Psoas muscle (tissue), 8 donors: ENCODE measurements at places on chromosomes 5 and 9. TPM values are rescaled to one million over a fixed set of nuclear protein-coding genes. Genes with fewer than 3 reads are reported as not detected.

GRM6 gene
- total RNA-seq = not detected

DNA sequence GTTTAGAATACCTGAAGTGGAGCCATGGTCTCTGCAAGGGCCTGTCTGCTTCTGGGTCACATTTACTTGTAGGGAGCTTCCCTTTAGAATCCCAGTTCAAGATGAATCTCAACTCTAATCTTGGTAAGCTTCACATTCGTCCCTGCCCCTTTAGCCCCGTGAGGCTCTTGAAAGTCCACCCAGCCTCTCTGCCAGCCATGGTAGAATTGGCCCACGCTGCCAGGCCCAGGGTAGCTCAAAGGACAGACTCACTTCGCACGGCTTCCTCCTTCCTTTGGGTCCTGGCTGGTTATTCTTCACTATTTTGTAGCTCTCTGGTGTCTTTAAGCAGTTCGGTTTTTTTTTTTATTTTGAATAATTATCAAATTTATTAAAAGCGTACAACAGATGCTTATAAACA is 28.6 kb upstream of the NKX2-5 start:
- DNase-seq = no peak
- H3K27me3 ChIP-seq = no peaks in the 10 kb centered on the region
- H3K27ac ChIP-seq = no peak overlapping the region
- H3K4me3 ChIP-seq = no peak overlapping the region
- H3K36me3 ChIP-seq = no peaks in the 10 kb centered on the region
- H3K4me1 ChIP-seq = no peaks in the 10 kb centered on the region

DUSP1 gene
- 89.0 TPM for total RNA-seq

DNA sequence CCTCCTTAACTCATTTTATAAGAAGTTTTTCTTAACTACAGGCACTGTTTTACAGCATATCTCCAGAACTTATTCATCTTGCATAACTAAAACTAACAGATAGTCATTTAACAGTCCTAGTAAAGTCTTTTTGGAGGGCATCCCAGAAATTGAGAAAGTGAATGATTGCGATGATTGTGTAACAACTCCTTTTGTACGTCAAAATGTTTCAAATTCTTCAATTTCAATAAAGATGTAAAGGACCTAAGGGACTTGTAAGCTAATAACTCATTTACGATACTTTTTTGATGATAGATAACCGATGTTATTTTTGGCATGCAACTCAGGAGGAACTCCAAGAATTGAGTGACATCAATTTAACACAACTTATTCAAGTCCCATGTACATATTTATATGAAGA is 42.7 kb downstream of the SVEP1 start:
- H3K4me1 ChIP-seq = peaks cover 3% of the 10 kb centered on the region
- no peaks in the 10 kb centered on the region for H3K36me3 ChIP-seq
- no peaks in the 10 kb centered on the region for H3K27me3 ChIP-seq

DNA sequence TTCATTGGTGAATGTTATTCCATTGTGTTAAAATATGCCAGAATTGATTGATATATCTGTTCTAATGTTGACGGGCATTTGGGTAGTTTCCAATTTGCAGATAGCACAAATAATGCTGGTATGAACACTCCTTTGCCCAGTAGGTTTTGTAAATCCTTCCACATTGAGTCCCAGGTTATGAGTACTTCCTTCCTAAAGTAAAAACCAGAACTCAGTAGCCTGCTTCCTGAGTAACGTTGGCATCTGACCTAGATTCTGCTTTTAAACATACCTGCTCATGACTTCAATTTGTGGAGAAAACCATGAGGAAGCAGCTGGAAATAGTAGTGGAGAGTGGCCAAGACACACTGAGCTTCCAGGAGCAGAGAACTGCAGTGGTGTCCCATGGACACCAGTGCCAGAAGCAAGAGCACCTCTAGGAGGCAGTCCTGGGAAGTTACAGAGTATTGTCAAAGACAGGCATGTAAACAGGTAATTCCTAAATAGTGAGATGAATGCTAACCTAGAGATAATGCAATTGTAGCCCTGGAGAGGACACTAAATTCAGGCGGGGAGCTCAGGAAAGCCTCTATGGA is 24.3 kb upstream of the RASGRF2 start:
- no peaks in the 10 kb centered on the region for H3K4me1 ChIP-seq
- H3K36me3 ChIP-seq = no peaks in the 10 kb centered on the region

PRLR gene
- total RNA-seq = 0.32 TPM

DNA sequence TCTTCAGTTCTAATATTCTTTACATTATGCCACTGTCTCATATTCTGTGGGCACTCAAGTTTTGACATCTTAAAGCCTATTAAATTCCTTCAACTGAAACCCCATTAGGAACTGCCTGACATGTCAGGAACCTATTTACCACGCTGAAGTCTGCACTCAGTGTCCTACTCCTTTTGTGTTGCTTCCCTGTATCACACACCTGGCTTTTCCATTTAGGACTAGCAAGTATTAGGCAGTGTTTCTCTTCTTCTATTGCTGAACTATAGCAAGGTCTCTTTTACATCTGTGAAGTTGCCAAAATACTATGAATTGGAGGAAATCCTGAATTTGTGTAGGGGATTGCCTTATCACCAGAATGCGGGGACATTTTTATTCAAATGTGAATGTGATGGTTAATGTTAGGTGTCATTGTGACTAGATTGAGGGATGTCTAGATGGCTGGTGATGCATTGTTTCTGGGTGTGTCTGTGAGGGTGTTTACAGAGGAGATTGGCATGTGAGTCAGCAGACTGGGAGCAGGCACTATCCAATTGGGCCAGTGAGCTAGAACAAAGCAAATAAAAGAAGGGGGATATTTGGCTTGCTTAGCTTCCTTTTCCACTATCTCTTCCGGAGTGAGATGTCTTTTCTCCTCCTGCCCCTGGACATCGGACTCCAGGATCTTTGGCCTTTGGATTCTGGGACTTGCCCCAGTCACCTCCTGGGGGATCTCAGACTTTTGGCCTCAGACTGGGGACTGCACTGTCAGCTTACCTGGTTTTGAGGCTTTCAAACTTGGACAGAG is 21.2 kb upstream of the VCAN start:
- no peaks in the 10 kb centered on the region for H3K27me3 ChIP-seq
- H3K36me3 ChIP-seq = no peaks in the 10 kb centered on the region

SLC22A4 gene
- 1.9 TPM for total RNA-seq

MYMK gene
- total RNA-seq = not detected

- H3K4me1 ChIP-seq = no peaks in the 10 kb centered on the region
- no peaks in the 10 kb centered on the region for H3K36me3 ChIP-seq
- no peak overlapping the region for H3K4me3 ChIP-seq
- H3K27me3 ChIP-seq = peaks cover 16% of the 10 kb centered on the region
- H3K27ac ChIP-seq = no peak overlapping the region
- no peak for DNase-seq
Measured at GRCh38 chr9:93814077-93814956, 140.8 kb downstream of the BARX1 start.
